Activated naive CD4-positive, alpha-beta T cell (primary cell): ENCODE measurements at places on chromosomes 3 and 15.

DNA sequence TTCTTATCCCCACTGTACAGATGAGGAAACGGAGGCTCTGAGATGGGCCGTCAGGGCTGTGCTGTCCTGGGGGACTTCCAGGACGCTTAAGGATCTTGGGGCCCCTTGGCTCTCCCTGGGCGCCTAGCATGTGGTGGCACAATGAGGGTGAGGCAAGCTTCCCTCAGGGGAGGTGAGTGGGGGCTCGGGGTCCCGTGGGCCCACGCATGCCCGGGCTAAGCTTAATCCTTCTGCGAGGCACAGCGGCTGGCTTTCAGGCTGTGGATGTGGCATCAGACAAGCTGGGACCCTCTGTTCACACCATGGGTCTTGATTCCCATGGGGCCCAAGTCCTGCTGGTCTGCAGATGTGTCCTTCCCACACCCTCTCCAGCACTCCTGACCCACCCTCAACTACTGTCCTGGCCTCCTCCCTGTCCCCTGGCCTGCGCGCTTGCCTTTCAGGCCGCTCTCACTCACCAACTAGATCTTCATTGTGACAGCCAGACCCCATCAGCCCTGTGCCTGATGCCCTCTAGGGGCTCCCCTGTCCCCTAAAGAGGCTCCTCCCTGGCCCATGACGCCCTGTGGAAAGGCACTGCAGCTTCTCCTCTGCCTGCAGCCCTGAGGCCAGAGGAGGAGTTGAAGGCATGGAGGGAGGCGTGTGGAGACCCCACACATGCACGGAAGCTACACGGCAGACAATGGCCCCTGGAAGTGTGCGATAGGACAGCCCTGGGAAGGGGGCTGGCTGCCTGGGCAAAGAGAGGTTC, 11.3 kb downstream of the DUSP7 start:
- no peak for DNase-seq

DNA sequence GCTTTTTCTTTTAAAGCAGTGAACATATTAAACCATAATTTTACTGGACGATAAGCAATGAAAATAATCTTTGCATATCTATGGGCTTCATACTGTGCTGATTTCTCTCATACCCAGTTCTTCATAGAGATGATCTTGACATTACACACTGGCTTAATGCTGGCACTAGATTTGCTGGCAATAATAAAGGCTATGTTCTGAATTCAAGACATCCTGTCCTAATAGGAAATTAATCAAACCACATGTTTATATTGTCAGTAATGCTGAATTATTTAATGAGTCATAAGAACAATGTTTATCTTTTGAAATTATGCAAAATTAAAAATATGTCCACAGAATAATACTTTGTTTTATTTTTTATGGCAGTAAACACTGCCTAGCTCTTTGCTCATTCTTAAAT, 643.2 kb downstream of the OTOL1 start:
- no peak for DNase-seq

DNA sequence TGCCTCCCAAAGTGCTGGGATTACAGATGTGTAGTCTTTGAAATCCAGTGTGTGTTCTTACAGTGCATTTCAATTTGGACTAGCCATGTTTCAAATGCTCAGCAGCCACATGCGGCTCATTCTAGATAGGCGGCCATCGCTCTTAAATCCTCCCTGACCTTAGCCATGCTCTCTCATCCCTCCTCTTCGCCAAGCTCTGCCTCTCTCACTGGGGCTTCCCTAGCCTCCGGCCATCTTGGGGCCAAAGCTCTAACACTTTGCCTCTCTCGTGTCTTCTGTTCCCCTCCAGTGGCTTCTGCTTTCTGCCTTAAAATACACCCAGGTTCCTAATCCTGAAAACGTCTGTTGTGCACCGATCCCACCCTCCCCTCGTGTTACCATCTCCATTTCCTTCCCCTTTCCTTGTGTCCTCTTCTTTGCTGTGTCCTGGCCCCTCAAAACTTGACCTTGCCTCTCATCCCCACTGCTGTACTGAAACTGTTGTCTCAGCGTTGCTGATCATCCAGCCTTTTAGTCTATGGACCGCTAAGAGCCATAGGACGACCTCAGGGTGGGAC, 1.4 kb upstream of the GHRL start:
- no peak for DNase-seq

GRCh38 chr3:101900736-101901135, 51.4 kb downstream of the NFKBIZ start:
- no peak for DNase-seq

- no peak for DNase-seq
Observed at GRCh38 chr15:96146726-96147125, 183.8 kb upstream of the NR2F2 start.

DNA sequence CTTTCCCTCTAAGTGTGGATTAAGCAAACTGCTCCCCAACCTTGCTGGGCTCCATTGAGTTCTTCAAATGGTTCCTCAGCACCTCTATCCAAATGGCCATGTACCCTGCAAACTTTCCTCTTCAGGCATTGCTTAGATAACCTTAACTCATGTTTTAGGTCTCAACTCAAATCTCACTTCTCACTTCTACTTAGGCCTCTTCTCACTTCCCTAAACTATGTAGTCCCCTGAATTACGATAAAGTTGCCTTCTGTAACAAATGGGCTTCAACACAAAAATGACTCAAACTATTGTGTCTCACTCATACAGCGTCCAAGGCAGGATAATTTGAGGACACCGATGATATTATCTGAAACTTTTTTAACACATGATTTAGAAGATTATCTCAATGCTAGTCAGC, 62.4 kb upstream of the STAC start:
- DNase-seq: no peak

GRCh38 chr15:59847968-59848367, 156.1 kb upstream of the FOXB1 start:
- no peak for DNase-seq

GRCh38 chr15:99143242-99143641, 38.4 kb downstream of the SYNM start:
- DNase-seq: no peak

DNA sequence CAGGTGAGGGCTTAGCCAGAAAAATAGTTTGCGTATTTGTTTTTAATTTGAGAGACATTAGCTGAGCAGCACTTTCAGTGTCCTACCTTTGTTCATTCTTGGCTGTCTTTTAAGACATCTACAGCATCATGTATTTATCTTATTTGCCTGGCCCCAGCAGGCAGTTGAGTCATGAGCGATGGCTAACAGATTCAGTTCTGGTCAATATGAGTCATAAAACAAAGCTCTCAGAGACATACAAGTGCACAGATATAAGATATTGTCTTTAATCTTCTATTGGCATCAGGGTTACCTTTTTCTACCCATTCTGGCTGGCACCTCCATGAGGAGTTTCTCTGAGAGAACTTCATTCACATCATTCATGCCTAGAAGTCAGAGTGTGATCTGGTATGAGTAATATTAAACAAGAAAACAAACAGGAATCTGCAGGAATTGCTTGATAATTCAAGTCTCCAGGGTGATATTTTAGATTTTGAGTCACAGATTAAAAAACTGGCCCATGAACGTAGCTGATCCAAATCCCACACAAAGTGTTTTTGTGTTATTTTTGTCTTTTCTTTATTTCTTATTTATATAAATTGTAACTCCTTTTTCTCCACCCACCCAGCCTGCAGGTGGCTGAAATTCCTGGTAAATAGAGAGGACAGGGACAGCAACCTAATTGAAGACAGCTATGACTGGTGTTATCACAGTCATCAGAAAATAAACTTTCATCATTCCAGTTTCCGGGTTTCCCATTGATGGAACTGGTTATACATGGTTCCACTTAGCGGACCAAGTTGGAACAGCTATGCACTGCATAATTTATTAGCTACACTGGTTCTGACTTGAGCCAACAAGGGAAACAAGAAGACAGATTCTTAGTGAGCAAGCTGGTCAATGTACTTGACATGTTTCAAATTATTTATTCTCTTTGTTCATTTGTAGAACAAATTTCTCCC, 47.3 kb downstream of the PLSCR2 start:
- no peak for DNase-seq

GRCh38 chr3:127350172-127351050, 62.6 kb upstream of the PRR20G start:
- DNase-seq: no peak

DNA sequence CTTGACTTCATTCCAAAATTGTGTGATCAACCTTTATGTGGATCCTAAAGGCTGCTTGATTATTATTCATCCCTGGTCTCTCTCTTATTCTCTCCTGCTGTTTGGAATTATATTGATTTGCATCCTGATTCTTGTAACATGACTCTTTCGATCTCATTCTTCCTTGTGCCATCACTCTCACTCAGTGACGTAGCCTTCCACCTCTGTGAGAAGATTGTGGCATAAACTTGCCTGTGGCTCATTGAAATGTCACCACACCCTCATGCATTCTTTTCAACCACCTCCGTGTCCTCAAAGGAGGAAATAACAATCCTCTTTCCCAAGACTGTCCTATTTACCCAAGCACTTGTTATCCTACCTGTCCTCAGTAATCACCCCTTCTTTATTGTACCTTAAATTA, 41.3 kb upstream of the GCNT3 start:
- no peak for DNase-seq

- no peak for DNase-seq
Observed at GRCh38 chr15:74409225-74409624, 24.5 kb downstream of the SEMA7A start.

- DNase-seq: no peak
Observed at GRCh38 chr3:54967731-54968161, 39.9 kb upstream of the LRTM1 start.

DNA sequence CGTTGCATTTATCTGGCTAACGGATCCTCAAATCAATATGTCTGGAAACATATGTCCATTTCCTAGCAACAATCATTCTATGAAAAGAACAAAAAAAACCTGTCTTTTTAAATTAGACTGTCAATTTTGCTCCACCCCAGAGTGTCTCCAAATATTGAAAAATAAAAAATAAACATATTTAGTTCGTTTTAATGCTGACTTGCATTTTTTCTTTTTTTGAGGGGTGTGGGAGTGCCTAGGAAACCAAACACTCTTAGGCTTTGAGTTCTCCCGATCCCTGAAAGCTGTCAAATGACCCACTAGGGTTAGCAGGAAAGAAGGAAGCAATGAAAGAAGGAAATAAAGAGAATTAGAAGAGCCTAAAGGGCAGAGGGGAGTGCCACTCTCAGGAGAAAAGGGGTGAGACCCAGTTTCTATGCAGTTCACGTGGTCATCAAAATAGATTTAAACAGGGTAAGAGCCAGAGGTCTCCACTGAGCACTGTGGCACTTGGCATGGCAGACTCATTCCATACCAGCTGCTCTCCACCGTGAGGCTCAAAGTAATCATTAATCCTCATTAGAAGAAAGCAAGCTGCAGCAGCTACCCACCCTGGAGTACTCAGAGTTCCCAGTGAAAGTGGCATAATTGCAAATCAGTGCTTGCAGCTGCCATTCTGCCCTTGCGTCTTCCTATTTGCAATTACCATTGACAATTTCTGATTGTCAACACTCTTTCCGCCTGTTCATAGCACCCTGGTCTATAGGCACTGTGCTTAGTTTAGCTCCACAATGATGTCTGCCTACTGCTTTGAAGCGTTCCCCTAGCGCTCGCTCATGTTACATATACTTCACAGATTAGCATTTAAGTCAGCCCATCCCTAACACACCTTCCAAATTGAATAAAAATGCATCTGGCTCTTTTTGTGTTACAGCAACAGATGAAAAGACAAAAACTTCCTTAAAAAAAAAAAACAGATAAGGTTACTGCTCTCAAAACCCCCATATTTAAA, 32.3 kb downstream of the PDZRN3 start:
- DNase-seq: no peak

DNA sequence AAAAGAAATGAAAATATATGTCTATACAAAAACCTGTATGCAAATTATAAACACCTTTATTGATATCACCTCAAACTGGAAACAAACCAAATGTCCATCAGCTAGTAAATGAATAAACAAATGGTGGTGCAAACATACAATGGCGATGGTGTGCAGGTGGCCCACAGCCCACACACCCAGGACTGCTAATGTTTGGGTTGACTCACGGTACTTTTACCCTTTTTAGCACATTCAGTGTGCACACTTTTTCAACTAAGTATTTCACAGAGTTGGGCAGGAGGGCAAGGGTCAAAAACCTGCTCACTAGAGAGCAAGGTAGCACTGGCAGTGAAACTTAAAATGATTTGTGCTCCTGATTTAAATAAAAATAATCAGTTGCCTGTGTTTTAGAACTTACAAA, 123.1 kb upstream of the BHLHE40 start:
- DNase-seq: no peak

GRCh38 chr3:109920749-109921148, 583.4 kb upstream of the DPPA4 start:
- DNase-seq: no peak

- DNase-seq: no peak
Observed at GRCh38 chr3:191139736-191140135, 59.3 kb upstream of the OSTN start.

DNA sequence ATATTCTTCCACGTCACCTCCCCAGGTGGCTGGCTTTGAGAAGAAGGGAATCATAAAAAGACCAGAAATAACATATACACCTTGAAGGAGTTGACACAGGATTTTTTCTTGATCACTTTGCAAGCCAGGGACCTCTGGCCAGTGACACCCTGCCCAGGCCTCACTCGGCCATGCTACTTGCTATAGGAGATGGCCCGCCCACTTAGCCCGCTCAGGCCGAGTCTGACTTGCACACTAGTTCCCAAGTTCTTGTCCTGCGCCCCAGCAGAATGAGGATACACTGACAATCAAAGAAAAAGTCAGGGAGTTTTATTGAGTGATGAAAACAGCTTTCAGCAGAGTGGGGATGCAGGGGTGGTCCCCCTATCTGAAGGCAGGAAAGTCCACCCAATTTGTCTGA, 1046.1 kb upstream of the CFAP20DC start:
- DNase-seq: no peak
